ENCODE measurements at places on chromosomes 2 and 18.

- no peak for DNase-seq
These were observed 48.0 kb upstream of the RAB1A start for GRCh38 chr2:65177751-65178442.

GRCh38 chr18:74137920-74138538 is 9.6 kb downstream of the FBXO15 start:
- DNase-seq: no peak

GRCh38 chr2:128442891-128443302 is 124.2 kb upstream of the HS6ST1 start:
- DNase-seq: no peak

GRCh38 chr2:200331061-200331400 is 24.5 kb downstream of the SPATS2L start:
- no peak for DNase-seq

Data from HuH-7.5 (cell line).